Activated naive CD4-positive, alpha-beta T cell treated with Interleukin-2 at 50 U/mL for 16 hours (primary cell): ENCODE measurements at places on chromosomes 2 and 18.

GRCh38 chr2:134601264-134601663, 117.5 kb downstream of the TMEM163 start:
- DNase-seq: no peak

GRCh38 chr2:3001615-3002560, 375.7 kb downstream of the EIPR1 start:
- no peak for DNase-seq

DNA sequence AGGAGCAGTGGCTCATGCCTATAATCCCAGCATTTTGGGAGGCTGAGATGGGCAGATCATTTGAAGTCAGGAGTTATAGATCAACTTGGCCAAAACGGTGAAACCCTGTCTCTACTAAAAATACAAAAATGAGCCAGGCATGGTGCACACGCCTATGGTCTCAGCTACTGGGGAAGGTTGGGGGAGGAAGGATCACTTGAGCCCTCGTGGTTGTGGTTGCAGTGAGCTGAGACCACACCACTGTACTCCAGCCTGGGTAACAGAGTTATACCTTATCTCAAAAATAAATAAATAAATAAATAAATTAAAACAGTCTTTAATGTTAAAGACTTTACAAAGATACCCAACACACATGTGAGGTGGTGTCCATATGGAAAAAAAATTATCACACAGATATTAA, 134.0 kb downstream of the C2orf74 start:
- DNase-seq: no peak

GRCh38 chr18:8513249-8513648, 96.0 kb upstream of the RAB12 start:
- no peak for DNase-seq

GRCh38 chr18:76579301-76579695, 84.3 kb upstream of the ZNF516 start:
- DNase-seq: no peak

- no peak for DNase-seq
Measured at GRCh38 chr2:54457323-54458023, 1.3 kb downstream of the SPTBN1 start.

DNA sequence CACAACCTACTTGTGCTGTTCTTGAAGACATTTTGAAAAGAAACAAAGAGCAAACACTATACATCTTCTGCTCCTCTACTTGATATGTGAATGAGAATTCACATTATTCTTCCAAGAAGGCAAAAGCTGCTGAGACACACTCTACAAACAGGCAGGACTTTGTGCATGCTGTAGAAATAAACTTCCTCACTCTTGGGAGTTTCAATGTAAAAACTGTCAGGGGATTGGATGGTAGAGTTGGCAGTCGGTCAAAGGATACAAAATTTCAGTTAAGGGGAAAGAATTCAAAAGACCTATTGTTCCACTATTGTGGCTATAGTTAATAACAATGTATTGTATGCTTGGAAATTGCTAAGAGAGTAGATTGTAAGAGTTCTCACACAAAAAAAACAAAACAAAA, 196.3 kb downstream of the MC4R start:
- DNase-seq: no peak

- no peak for DNase-seq
Measured at GRCh38 chr2:101112772-101113157, 38.4 kb downstream of the TBC1D8 start.

DNA sequence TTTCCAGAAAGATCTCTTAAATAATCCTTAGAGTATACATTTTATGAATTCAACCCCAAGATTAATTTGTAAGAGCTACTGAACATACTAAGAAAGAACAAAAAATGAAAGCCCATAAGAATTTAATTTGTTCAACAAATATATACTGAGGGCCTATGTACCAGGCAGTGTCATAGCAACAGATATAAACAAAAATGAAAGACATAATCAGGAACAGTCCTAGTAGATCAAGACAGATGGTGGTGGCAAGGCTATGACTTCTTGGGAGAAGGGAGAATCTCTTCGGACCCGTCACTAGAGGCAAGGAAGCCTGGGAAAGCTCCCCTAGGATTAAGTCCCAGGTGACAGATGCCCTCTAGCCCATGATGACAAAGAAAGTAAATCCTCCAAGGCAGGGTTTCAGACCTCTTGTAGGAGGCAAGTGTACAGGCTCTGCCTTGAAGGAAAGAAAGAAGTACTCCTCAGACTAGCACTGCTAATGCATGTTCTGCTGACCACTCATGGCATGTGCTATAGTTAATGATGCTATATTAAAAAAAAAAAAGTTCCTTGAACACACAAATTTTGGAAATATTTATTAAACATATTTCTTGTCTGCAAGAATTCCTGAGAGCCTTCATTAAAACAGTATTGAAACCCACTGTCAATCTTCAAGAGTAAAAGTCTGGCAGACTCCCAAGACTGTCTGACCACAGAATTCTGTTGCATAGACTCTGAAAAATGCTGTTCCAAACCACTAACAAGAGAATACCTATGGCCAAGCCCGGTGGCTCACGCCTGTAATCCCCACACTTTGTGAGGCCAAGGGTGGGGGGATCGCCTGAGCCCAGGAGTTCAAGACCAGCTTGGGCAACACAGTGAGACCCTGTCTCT, 31.5 kb downstream of the NOL10 start:
- no peak for DNase-seq

DNA sequence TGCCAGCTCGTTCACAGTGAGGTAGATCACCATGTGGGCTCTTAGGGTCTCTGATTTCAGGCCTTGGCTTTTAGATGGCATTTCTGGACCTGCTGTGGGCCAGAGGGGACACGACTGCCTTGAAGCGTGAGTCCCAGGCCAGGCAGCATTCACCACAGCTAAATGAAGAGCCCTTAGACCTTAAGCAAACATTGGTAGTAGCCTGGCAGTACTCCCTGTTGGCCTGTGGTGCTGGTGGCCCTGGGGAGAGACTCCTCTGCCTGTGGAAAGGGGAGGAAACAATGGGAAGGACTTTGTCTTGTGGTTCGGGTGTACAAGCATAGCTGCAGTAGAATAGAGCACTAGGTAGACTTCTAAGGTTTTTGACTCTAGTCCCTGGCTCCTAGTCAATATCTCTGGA, 456.0 kb upstream of the DCC start:
- no peak for DNase-seq

GRCh38 chr2:106953236-106953635, 67.3 kb upstream of the ST6GAL2 start:
- no peak for DNase-seq

DNA sequence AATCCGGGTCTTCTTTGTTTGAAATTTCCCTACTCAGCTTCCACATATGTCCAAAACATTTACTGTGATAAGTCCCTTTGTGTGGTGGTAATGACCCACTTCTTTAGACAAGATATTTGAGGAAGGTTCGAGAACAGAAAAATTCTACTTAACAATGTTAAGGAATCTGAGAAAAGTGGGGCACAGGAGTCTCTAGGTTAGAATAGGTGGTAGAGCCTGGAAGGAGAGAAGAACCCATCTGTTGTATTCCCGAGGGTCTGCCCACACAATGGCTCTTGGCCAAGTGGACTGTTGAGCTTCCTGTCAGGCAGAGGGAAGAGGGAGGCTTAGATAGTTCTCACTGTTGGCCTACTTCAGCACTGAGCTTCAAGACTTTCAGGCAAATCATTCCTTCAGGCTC, 4.3 kb downstream of the IGFBP2 start:
- no peak for DNase-seq

- no peak for DNase-seq
Measured at GRCh38 chr18:80070825-80071224, 36.6 kb downstream of the RBFA start.

- no peak for DNase-seq
Measured at GRCh38 chr2:188576651-188577050, 285.0 kb downstream of the GULP1 start.

DNA sequence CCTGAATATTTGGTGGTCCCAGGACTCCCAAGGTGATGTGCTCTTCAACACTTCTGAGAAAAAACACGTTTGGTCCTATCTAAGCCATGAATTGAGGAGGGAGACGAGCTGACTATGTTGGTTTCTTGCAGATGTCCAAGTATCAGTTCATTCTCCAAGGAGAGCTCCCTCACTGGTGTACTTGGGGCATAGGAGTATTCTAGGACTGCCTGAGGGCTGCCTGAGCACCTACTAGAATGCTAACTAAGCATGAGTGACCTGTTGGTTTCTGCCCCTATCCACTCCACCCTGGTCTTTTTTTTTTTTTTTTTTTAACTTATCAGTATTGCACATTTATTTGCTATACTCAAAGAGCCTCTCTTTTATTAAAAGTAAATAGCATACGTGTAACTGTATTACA, 200.5 kb upstream of the FANCL start:
- no peak for DNase-seq

DNA sequence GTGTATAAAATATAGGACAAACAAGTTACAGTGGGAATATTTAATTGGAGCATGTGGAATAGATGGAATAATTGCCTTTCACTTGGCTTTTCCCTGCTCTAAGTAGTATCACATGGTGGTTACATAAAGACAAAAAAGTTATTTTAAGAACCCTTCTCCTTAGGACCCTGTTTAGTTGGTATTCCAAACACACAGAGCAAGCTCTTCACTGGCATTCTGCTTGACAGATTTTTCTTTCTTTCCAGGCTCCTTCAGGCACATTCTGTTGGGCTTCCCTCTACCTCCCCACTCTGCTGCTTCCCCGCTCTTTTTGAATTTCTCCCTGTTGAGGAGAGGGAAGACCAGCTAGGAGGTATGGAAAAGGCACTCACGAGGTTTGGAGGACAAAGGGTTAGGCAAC, 29.0 kb upstream of the DARS1 start:
- DNase-seq: no peak

GRCh38 chr2:7011356-7012083, 94.3 kb downstream of the RNF144A start:
- DNase-seq: no peak

- no peak for DNase-seq
Measured at GRCh38 chr18:59377613-59378337, 18.7 kb upstream of the LMAN1 start.

DNA sequence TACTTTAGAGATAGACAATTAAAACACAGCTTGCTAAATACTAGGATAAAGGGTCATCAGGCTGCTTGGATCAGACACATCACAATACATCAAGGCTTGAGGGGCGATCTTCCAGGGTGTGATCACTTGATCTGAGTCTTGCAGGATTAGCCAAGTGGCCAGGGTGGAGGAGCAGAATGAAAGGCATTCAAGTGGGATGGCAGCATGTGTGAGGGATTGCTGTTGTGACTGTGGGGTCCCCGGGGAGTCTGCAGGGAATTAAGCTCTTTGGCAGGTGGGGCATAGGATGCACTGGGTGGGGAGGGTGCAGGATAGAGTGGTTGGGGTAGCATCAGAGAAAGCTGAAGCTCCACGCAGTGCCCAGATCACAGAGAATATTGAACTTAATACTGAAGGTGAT, 58.0 kb upstream of the TMEM163 start:
- no peak for DNase-seq

DNA sequence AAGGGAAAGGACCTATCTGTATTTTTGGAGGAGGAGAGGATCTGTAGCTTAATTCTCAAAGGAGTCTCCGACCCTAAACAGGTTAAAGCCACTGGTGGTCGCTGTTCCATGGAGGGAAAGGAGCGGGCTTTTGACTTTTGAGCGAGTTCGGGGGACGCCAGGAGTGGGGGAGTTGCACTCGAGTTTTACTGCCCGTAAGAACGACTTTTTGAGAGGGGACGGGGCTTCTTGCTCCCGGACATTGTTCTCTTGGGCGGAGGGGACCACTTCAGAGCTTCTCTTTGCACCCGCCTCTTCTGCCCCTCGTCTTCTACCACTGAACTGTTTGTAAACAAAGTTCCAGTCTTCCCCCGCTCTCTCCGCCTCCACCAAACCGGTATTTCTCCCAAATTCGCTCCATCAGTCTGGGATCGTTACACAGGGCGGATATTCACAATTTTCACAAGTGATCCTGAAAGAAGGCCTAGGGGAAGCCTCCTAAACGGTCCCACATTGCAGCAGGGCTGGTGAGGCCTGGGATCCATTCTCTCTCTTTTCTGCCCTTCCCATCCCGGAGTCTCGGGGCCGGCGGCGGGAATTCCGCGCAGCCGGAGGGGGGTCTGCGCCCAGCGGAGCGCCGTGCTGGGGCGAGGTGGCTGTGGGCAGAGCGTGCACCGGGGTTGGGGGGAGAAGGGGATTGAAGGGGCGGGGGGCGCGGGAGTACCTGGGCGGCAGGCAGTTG, 6.6 kb downstream of the DLX2 start:
- no peak for DNase-seq

DNA sequence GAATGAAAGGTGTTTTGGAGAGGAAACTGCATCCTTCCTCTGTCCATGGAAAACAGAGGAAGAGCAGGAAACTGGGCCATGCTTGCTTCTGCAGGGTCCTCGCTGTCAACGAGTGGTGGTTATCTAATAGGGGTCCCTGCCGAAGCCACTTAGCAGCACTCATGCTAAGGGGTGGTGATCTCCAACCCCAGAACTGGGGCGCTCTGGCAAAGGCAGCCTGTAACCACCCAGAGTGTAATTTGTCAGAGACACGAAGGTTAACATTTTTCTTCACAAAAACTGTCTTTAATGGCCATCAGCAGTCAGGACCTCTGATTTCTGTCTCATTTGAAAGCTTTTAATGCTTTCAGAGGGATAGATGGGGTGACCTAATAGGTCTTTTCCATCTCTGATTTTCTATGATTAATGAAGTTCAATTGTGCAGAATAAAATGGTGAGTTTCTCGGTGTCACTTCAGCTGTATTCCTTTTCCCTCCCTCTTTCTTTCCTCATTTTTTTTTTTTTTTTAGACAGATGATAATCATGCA, 231.3 kb upstream of the CELF4 start:
- DNase-seq: no peak

- DNase-seq: no peak
Measured at GRCh38 chr2:48274040-48274439, 255.9 kb upstream of the STON1 start.

DNA sequence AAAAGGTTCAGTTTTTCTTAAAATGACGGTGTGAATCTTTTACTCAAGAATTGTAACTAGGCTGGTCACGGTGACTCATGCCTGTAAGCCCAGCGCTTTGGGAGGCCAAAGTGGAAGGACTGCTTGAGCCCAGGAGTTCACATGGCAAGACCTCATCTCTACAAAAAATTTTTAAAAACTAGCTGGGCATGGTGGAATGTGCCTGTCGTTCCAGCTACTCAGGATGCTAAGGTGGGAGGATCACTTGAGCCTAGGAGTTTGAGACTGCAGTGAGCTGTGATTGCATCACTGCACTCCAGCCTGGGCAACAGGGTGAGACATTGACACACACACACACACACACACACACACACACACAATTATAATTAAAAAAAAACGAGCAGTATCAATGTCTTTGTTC, 369.8 kb downstream of the DPP10 start:
- no peak for DNase-seq

DNA sequence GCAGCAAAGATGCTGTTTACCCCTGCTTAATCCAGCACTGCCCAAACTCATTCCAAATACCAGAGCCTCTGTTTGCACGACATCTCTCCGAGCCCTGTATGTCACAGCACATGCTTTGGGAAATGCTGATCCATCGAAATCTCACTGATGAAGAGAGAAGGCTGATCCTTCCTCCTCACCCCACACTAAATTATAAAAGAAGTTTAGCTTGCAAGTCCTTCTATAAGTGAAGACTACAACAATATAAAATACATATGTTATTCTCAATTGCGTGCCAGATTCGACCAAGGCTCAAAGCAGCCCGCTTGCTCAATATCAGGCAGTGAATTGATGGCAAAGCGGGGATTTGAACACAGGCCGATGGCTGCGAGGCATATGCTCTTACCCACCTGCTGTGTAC, 30.7 kb upstream of the SLC35F6 start:
- DNase-seq: no peak
